ENCODE measurements at places on chromosomes 6 and 20.

GRCh38 chr20:38896009-38896594 is 30.1 kb upstream of the FAM83D start:
- no peak for DNase-seq

DNA sequence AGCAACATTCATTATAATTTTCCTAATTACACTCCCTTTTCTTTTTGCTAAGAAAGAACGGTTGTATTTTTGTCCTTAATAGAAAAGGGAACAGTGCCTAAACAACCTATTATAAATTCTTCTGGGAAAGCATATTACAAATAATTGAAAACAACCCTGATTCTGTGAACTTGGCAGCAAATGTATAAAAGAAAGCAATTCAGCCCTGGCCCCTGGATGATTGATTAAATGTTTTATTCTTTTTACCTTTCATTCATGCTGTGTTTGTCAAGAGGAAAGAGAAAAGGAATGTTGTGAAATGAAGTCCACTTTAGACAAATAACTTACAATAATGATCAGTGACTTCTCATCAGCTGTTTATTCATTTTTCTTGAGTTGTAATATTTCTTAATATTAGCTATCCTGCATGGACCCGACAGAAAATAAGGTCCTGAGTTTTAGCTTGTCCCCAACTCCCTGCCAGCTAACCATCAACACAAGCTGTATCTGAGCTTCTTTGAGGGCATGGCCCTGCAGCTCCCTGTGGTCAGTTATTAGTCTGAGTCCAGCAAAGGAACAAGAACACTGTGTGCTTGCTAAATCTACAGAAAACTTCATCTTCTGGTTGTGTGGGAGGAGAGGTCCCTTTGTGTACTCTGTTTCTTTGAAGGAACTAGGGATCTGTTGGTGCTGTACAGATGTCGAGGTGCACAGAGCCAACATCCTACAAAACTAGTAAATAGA is 248.2 kb downstream of the LAMA2 start:
- no peak for DNase-seq

DNA sequence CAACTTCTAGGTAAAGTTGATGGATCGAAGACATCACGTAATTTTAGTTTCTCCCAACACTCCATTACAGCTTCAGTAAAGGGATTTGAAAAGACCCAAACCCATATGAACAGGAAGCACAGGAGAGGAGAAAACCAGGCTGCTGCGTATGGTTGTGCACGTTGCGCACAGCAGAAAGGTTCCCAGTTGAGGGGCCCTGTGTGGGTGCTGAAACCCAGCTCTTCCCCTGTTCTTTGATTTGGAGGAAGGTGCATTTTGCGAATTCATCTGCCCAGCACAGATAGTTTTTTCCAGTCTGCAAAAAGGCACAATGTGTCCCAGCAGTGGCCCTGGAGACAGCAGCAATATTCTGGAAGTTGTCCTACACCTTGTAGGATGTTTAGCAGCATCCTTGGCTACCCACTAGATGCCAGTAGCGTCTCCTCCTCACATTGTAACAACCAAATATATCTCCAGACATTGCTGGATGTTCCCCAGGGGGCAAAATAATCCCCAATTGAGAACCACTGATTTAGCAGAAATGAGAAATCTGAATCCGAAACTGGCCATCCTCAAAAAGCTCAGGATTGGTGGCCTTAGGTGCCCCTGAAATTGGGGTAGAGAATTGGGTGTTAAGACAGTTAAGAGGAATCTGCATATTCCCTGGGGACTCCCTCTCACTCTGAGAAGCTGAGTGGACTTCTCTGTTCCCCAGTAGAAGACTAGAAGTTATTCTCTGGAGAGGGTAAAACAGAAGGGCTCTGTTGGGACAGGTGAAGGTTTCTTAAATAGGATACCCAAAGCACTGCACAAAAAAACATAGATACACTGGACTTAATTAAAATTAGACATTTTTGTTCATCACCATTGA is 12.2 kb downstream of the SUN5 start:
- no peak for DNase-seq

GRCh38 chr6:25038999-25039398 is 103.2 kb upstream of the RIPOR2 start:
- DNase-seq = no peak

DNA sequence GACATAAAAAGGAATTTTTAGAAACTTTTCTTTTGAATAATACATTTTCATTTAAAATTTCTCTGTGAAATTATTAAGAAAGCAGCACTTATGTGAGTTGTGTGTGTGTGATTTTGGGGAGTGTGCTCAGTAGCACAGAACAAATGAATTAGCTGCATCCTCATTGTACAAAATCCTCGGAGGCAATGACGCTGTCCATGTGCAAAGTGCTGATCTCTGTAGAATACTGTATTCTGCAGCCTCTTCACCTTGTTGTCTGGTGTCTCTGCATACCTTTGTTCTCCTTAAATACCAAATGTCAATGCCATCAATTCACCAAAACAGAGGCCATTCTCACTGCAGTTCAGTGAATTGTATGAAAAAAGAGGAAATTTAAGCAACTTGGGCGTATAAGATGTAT is 838.4 kb downstream of the QKI start:
- DNase-seq = no peak

- no peak for DNase-seq
These were observed 39.5 kb downstream of the MYH7B start for GRCh38 chr20:34995192-34995591.

DNA sequence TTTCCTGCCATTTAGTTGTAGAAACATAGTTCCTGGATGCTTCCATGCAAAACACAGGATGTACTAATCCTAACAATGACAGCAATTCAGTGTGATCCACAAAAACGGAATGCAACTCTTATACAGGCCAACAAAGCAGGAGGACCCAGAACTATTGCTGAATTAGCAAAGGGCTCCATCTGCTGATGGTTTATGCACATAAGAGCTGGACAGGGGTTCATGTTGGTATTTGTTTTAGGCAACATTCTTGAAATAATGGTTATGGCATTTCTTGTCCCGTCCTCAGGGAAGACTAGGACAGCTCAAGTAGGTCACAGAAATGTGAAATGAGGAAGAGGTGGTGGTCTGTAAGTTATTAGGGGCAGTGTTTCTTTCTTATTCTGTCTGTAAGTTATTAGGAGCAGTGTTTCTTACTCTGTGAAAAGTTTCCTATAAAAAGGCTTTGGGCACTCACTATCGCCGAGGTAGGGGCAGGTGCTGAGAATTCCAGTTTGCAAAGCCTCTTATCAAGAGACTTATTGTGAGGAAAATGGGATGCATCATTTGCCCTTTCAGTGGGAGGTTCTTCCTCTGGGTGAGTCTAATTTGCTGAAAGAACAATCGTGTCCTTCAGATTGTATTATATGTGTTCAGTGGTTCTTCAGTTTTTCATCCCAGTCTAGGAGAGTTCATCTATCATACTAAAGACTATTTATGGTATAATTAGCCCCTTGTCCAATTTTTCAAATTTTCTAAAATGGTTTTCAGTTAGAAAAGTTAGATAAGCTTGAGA is 171.1 kb downstream of the MCHR2 start:
- DNase-seq = peak; percentile 8

DNA sequence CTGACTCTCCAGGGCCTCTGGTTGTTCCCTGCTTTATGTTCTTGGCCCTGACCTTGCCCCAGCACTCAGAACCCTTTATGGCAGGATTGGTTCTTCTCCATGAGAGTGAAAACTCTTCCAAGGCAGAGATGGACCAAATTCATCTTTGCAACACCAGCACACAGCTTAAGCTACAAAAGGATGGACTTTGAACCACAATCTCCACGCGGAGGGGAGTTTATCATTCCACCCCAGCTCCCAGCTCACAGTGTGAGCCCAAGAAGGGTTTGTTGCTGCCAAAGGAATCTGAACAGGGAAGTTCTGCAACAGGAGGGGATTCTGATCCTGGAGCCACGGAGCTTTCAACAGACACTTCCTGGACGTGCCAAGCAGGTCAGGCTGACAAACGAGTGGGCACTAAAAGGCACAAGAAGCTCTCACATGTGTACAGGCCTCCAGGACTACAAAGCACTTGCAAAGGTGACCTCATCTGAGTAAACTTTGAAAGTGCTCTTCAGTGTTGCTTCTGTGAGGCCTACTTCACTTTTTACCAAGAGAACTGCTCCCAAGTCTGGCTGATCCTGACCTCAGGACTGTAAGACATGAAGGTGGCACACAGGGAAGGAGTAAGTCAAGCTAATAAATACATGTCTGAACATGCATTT is 8.9 kb downstream of the FITM2 start:
- no peak for DNase-seq

GRCh38 chr20:3654326-3655130 is 8.7 kb downstream of the GFRA4 start:
- no peak for DNase-seq

- no peak for DNase-seq
These were observed 47.7 kb upstream of the CST5 start for GRCh38 chr20:23926944-23927872.

DNA sequence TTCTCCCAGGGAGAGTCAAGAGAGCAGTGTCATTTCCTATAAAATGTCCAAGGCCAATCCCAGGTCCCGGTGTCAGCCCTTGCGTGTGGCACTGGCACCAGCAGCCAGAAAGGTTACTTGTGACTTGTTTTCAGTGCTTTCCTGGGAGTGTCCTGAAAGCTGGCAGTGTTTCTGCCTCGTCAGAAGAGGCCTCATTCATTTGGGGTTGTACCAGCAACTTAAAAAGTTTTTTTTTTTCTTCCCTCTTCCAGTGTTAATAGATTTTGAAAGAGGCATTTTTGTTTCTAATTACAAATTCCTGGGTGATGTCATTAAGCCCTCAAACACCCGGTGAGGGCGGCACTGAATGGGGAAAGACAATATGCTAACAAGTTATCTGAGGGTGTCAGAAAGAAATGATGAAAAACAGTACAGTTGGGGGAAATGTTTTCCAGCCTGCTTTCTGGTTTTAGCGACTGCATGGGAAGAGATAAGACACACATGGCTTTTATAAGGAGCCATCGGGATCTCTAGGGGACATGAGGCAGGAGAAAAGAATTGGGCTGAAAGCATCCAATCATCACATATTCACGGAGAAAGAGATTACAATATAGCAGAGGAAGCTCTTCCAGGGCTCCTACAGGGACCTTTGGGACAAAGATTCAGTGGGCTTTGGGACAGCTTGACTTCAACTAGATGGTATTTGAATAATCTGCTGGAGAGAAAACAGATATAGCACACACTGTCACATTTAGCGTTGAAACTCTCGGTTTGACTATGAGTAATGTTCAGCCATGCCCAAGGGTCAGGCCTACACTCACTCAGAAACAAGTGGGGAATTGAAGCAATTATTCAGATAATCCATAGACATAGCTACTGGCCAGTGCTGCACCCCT is 153.0 kb downstream of the BCAS1 start:
- peak; percentile 76 for DNase-seq

GRCh38 chr6:161482517-161482858 is 208.6 kb upstream of the AGPAT4 start:
- DNase-seq = no peak

- no peak for DNase-seq
These were observed 264.3 kb downstream of the TFAP2C start for GRCh38 chr20:56893226-56893917.

GRCh38 chr6:43089874-43090558 is 13.9 kb downstream of the PTK7 start:
- no peak for DNase-seq

DNA sequence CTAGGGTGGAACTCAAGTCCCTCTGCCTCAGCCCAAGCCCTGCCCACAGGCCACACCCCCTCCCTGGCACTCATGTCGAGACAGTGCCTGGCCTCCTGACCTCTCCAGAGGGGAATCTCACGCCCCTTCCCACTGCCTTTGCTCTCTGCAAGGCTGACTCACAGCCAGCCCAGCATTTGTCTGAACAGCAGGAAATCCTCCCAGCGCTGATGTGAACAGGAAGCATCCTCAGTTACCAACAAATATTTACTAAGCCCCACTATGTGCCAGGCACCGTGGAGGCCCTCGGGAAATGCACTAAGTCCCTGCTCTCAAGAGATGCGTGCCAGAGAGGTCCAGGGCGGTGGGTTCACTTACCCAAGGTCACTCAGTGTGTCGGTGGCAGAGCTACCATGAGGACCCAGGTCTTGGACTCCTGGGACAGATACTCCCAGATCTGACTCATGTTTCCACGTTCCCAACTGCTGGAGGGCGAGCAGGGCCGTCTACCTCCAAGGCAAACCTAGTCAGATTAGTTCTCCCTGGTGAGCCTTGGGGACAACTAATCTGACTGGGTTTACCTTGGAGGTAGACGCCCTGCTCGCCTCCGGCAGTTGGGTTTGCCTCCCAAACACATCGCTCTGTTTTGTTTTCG is 7.8 kb downstream of the ADA start:
- peak; percentile 86 for DNase-seq

DNA sequence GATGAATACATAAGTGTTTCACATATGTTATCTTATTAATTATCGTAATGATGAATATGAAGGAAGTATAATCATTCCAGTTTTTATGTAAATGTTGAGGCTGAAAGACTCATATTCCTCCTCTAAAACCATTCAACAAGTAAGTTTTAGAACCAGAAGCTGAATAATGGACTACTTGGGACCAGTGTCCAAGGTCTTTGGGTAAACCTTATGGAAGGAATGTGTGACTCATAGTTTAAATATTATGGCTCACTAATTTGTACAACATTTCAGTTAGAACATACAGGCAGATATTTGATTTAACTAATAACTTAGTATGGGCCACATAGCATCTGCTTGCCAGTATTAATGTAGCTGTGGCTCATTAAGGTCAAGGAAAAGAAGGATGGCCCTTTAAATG is 209.6 kb downstream of the TFAP2B start:
- DNase-seq = no peak

DNA sequence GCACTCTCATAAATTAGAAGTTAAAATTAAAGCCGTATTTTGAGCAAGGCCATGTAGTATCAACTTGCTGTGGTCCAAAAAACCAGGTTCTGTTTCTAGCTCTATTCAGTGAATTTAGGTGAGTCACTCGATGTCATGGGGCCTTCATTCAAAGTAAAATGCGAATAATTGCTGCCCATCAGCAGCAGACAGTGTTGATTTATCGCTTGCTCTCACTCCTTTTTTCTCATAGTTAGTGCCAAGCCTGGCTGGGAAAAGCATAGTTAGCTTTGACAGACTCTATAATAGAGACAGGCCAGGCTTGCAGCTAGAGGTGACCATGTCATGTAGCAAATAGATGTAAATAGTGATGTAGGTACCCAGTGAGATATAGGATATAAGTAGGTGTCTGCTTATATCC is 136.0 kb downstream of the EDN1 start:
- DNase-seq = no peak

- DNase-seq = no peak
These were observed 434.4 kb downstream of the HAO1 start for GRCh38 chr20:7505835-7506221.

- DNase-seq = no peak
These were observed 433.8 kb upstream of the NRSN1 start for GRCh38 chr6:23692184-23692583.

- DNase-seq = no peak
These were observed 145.9 kb downstream of the IMPG1 start for GRCh38 chr6:75926293-75927168.

- DNase-seq = no peak
These were observed 866 bp upstream of the BTN3A3 start for GRCh38 chr6:26439151-26440125.

- DNase-seq = no peak
These were observed 14.7 kb upstream of the PLCB4 start for GRCh38 chr20:9054176-9054575.
